ENCODE measurements at places on chromosomes 2 and 18.

DNA sequence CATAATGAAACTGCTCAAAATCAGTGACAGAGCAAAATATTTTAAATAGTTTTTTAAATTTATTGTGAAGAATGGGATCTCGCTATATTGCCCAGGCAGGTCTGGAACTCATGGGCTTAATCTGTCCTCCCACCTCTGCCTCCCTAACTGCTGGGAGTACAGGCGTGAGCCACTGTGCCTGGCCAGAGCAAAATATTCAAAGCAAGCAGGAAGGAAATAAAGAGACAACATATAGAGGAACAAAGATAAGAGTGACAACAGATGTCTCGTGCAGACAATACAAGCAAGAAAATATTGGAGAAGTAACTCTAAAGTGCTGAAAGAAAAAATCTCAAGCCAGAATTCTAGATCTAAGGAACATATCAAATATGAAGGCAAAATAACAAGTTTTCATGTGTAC is 5.0 kb upstream of the SCLY start:
- no peak for DNase-seq

- DNase-seq = no peak
Observed at GRCh38 chr18:22558945-22559385, 141.2 kb upstream of the CTAGE1 start.

- no peak for DNase-seq
Observed at GRCh38 chr2:211103989-211104388, 547.6 kb downstream of the CPS1 start.

DNA sequence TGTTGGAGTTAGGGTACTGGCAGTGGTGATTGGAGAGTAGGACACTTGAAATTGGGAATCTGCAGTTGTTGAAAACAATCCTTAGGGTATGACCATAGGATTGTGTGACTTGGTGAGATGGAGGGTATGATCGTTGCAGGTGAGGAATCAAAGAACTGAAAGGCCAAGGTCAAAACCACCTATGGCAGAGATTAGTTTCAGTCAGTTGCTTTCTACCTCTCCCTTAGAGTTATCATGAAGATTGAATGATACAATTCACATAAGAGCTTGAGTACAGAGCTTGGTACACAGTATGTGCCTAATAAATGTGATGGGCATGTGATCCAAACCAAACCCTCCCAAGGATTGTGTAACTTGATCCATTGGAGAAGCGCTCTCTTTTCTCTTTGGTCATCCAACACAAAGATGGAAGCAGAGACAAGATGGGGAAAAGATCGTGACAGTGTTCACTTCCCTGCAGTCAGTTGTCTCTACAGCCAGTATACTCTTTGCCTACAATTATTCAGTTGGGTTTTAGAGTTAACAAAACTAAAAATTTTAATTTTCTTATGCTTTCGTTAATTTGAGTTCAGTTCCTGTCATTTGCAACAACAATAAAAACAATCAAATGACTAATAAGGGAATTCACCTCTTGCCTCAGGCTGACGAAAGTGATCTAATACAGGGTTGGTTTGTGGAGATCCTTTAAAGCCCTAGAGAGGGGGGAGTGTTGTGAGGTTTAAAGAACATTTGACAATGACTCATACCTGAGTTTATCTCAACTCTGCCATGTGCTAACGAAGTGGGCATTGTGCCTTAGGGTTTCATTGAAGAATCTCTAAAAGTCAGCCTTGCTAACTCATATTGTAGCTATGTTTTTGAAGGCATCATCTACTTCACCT is 14.8 kb upstream of the SMAD2 start:
- DNase-seq = no peak

DNA sequence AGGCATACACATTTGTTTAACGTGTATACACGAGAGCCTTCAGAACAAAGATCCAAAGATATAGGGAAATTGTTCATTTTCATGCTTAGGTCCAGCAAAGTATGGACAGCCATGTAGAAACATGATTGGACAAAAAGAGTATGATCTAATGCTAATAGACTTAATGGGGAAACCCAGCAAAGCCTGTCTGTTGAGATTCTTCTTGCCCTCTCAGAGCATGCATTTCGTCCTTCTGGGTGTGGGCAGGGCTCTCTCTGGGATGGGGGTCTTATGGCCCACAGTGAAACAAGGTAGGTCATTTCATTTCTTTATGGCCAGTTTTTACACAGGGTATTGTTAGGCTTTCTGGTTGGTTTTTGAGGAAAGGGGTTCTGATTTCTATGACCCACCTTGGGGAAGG is 124.4 kb downstream of the COMMD1 start:
- no peak for DNase-seq

DNA sequence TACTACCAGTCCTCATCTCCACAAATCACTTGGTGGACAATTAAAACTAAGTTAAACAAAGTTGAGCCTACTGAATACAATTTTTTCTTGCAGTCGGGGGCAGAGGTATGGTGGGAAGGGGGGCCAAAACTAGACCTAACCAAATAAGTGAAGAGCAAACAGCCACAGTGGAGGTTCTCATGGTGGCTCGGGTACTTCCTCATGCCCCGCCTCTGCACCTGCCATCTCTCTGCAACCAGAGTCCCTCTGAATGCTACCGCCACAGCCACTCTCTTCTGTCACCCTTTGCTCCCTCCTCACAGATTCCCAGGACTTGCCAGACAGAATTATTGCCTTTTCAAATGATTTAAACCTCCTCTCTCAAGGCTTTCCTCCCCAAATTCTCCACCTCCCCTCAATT is 204.2 kb downstream of the TMEM247 start:
- no peak for DNase-seq

GRCh38 chr2:241925277-241925676 is 55.7 kb downstream of the RTP5 start:
- DNase-seq = no peak

- DNase-seq = no peak
Observed at GRCh38 chr2:187483537-187483936, 35.5 kb upstream of the CALCRL start.

GRCh38 chr2:92326-92725 is 46.0 kb upstream of the FAM110C start:
- DNase-seq = no peak

DNA sequence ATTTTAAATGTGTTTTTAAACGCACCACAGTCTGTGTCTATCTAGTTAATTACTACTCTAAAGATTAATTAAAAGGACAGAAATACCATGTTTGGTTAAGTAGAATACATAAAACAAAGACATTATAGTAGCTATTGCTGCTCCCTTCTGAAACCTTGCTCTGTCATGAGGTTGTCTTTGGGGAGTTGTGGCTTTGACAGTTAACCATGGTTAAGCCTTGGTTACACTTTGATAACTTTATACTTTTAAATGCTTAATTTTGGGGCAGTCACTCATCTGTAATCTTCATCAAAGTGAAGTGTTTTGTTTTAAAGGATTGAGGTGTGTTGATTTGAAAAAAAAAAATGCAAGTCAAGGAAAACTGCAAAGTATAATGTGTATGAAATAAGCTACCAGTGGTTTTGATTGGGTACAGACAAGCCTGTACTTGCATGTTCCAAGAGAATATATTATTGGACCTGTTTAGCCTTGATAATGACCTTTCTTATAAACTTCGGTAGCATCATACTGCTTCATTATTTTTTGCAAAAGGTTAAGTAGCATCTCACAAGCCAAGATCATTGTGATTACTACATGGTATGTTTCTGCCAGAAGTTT is 29.8 kb upstream of the TBR1 start:
- no peak for DNase-seq

GRCh38 chr2:134553657-134554056 is 165.1 kb downstream of the TMEM163 start:
- DNase-seq = no peak

DNA sequence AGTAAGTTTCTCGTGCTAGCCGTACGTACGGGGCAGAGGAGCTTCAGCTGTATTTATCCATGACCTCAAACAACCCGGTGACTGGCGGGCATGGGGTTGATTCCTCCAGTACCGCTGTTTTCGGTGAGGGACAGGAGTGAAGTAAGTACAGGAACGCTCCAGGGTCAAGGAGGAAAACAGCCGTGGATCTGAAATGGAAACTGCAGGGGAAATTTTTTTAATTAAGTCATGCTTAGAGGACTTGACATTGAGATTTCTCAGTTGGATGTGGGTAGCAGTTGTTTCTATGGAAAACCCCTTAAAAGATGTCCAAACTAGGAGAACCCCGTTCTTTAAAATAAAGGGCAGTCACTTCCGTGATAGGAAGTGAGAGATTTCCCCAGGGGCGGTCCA is 1.2 kb downstream of the RAB12 start:
- no peak for DNase-seq

- no peak for DNase-seq
Observed at GRCh38 chr18:37769826-37770225, 204.2 kb upstream of the CELF4 start.

- no peak for DNase-seq
Observed at GRCh38 chr2:54570925-54571694, 115.0 kb downstream of the SPTBN1 start.

DNA sequence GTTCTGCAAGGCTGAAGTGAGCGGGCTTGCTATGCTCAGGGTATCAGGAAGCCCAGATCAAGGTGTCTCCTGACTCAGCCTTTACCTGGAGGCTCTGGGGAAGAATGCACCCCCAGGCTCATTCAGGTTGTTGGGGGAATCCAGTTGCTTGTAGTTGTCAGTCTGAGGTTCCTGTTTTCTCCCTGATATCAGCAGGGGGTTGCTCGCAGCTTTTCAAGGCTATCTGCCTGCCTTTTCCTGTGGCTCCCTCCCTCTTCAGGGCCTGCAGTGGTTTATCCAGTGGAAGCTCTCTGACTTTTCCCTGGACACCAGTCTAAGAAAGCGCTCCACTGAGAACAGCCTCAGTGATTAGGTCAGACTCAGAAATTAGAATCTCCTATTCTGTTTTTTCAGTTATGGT is 116.6 kb downstream of the PTPRM start:
- peak; percentile 42 for DNase-seq

DNA sequence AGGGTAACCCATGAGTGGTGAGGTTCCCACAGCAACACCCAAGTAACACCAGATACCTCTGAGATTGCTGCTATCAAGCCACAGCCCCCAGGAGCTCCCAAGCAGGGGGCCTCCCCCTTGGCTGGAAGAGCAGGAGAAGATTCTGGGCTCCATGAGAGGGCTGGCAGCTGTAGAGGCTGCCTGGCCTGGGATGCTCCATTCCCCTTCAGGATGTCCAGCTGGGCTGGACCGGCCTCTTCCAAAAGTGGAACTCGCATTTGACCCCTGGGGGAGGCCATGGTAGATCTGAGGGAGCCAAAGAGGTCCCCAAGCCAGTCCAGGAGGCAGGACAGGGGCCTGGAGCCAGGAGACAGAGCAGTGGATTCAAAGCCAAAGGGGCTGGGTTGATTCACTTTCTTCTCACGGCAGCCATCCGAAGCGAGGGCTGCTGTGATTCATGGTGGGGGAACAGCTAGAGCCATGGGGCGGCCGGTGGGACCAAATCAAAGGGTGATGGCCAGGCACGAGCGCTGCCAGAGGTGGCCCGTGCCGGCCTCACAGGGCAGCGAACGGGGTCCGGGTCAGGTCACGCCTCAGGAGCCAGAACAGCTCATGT is 95.3 kb upstream of the ID2 start:
- DNase-seq = no peak

DNA sequence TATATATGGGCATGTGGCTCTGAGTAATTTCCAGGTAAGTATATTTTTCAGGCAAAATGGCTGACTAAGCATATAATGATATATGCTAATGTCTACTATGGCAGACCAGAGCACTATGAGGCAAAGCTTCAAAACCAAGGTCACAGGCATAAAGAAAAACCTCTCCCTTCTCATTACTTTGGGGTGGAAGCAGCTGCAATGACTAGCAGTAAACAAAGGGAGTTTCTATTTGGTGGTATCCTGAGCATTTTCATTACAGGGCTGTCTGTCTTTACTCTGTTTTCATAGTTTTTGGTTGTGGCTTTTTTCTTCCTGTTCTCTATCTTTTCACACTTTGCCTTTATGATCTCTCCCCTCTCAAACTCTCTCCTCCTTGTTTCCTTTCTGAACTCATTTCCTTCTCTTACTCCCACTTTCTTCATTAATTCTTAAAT is 15.6 kb downstream of the PDE6D start:
- no peak for DNase-seq

DNA sequence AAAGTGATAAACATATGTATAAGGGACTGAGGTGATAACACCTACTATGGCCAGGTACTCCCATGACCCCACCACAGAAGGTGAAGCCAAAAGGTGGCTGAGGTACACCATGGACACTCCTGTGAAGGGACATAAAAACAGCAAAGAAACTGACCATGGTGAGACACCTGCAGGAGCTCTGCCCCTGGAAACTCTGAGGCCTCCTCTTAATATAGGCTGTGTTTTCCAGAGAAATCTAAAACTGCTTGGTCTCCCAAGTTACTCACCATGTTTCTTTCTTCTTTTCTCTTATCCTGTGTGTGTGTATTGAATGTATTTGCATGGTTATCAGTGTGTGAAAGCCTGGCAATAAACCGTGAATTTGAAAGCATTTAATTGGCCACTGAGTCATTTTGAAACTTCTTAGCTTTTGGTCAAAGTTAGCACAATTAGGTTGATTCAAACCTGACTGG is 739.3 kb upstream of the GCFC2 start:
- DNase-seq = no peak

GRCh38 chr2:37317746-37318145 is 6.9 kb downstream of the PRKD3 start:
- DNase-seq = no peak

- no peak for DNase-seq
Observed at GRCh38 chr18:36047521-36047920, 19.8 kb downstream of the RPRD1A start.

GRCh38 chr2:66830881-66831280 is 396.0 kb downstream of the MEIS1 start:
- DNase-seq = no peak

DNA sequence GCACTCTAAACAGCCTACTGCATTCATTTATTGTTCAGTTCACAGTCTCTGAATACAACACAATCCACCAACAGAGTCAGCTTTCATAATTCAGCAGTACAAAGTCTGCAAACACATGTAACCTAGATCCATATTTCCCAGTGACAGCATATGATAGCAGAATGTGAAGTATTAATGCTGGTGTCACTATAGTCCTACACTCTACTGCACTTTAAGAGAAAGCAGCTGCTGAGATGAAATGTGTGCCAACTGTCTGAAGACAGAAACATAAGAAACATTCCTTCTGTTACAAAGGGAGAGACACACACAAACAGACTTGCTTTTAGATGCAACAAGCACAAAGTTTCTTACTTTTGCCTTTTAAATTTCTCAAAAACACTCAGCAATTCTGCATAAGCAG is 441.8 kb downstream of the ZEB2 start:
- no peak for DNase-seq

DNA sequence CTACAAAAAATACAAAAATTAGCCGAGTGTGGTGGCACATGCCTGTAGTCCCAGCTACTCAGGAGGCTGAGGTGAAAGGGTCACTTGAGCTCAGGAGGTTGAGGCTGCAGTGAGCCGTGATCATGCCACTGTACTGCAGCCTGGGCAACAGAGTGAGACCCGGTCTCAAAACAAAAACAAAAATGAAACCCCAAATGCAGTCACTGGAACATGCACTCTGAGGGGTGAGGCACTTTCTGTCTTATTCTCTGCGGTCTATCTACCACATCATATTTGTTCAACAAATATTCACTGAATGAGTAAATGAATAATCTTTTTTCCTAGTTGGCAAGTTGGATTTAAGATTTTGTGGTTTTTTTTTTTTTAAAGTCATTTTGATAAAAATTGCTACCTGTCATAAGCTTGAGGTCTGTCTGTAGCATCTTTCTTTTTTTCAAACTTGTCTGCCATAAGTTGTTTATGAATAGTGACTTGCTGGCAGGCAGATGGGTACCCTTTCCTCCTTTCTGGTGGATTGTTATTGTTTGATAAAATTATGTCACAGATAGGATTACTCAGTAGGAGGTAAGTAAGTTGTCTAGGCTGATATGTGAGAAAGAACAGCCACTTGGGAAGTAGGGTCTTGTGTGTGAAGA is 11.8 kb downstream of the CHRNA1 start:
- no peak for DNase-seq

GRCh38 chr2:112542984-112543661 is 858 bp downstream of the POLR1B start:
- no peak for DNase-seq

All from iPS DF 19.7 (cell line).